ENCODE measurements at places on chromosomes 2 and 18.

GRCh38 chr18:55229682-55230081 is 270.4 kb upstream of the CCDC68 start:
- DNase-seq, result no peak

GRCh38 chr2:174176898-174177297 is 71.4 kb downstream of the OLA1 start:
- no peak for DNase-seq

DNA sequence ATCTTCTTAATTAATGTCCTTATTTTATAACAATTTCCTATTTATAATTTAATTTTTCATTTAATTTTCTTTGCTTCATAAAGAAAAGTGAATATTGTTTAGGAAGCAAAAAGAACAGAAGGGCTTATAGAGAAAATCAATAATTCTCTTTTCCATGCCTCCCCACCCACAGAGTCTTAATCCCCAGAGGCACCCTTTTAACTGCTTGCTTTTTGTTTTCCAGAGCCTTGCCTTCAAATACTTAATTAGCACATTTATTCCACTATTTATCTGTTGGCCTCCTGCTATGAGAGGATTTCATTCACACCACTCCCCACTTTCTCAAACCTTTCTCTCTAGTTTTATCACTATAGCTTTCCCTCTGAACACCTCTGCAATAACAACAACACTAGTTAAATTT is 373.6 kb downstream of the MBD2 start:
- DNase-seq, result no peak

GRCh38 chr2:134782792-134783191 is 55.6 kb upstream of the ACMSD start:
- DNase-seq, result peak; percentile 6

- DNase-seq, result no peak
Observed at GRCh38 chr2:21422724-21423522, 299.2 kb downstream of the TDRD15 start.

- no peak for DNase-seq
Observed at GRCh38 chr18:23512641-23513040, 9.3 kb downstream of the RMC1 start.

DNA sequence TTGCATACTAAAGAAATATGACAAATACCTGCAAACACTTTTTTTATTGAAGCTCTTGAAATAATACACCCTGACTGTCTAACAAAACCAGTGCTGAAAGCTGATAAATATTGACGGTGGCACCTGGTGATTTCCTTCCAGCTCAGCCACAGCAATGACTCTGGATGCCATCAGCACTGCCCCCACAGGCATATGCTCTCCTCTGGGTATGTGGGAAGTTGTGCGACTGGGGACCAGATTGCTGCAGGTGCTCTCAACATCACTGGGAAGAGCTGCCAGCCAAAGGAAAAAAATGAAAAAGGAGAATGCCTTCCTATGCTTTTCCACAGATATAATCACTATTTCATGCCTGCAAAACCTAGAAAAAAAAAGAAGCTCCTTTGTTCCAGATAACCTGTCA is 141.5 kb downstream of the PIGN start:
- DNase-seq, result no peak

DNA sequence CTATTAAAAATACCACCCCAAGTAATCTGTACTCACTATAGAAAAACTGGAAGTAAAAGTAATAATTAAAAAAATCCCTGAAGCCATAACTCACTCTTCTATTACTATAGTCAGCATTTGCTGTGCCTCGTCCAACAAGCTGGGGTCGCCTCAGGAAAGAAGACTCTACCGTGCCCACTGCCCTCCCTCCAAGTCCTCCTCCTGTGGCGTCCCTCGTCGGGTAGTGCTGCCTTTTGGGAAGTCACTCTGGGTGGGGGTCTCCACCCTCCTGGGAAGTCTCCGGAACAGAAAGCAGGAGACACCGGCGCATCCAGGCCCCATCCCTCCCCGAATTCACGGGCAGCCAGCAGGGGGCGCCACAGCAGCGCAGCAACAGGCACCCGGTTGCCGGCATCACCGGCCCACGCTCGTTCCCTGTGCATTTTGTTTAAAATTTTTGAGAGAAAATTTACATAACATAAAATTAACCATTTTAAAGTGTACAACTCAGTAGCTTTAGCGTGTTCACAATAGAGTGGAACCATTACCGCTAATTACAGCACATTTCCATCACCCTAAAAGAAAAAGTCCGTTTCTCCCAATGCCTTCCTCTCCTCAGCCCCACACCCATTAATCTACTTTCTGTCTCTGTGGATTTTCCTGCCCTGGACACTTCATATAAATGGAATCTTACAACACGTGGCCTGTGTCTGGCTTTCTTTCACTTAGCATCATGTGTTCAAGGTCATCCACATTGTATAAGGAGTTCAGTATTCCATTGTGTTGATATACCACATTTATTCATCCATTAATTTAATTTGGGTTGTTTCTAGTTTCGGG is 62.2 kb downstream of the ADNP2 start:
- peak; percentile 45 for DNase-seq

GRCh38 chr2:165113414-165113813 is 90.4 kb downstream of the SCN3A start:
- DNase-seq, result no peak

DNA sequence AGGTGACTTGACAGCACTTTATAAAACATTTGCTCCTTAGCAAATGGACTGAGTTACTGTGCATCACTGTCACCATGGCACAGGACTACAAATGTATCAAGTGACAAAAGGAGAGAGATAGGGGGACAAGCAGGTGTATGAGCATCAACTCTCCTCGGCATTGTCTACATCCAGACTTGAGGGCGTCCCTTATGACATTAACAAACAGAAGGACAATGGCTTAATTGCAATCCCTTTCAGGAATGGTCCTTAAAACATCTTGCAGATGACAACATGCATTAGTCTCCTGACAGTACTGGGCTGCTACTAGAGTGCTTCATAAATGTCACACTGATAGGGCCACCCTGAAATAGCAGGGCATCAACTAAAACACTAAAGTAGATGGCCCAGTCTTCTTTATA is 198.8 kb downstream of the PDE1A start:
- DNase-seq, result no peak

All from CD4-positive, alpha-beta T cell treated with Interleukin-21 for 1 hour (primary cell).